ENCODE measurements at places on chromosomes 2 and 18.

- no peak for DNase-seq
These were observed 278.4 kb downstream of the AGPS start for GRCh38 chr2:177670791-177671535.

GRCh38 chr2:165544897-165545296 lies 75.4 kb downstream of the CSRNP3 start:
- DNase-seq: no peak

DNA sequence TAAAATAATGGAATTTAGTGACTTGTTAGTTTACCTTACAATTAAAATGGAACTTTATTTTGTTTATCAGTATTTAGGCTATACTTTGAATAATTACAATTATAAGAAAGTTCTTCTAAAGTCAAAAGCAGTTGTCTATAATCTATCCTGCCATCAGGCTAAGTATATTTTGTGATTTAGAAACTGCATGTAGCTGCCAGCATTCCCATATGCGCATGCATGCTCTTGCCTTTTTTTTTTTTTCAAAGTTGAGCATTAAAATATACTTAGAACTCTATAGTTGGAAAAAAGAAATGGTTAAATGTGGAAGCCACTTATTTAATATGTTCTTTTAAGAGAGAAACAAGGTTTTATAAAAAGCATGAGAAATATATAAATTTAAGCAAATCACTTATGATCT lies 99.0 kb downstream of the ARHGEF33 start:
- DNase-seq: no peak

- no peak for DNase-seq
These were observed 3.8 kb downstream of the SLC1A4 start for GRCh38 chr2:64992990-64993389.

GRCh38 chr2:241047253-241048010 lies 49.0 kb downstream of the SNED1 start:
- no peak for DNase-seq

- DNase-seq: no peak
These were observed 365.5 kb upstream of the KLHL29 start for GRCh38 chr2:23019476-23019875.

- no peak for DNase-seq
These were observed 69.9 kb upstream of the ITGA6 start for GRCh38 chr2:172357442-172357841.

DNA sequence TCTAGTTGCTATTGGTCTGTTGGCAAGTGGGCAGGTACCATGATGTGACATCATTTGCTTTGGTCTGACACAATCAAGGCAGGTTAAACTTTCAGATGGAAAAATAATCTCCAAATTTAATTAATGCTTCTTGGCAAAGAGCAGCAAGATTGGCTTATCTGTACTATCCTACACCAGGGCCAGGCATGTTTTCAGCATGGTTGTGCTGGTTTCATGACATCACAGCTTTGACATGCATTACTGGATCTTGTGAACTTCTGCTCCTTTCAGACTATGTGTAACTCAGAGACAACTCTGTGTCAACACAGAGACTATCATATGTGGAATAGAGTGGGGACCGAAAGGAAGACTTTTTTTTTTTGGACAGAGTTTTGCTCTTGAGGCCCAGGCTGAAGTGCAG lies 520.5 kb downstream of the TDRD15 start:
- no peak for DNase-seq

DNA sequence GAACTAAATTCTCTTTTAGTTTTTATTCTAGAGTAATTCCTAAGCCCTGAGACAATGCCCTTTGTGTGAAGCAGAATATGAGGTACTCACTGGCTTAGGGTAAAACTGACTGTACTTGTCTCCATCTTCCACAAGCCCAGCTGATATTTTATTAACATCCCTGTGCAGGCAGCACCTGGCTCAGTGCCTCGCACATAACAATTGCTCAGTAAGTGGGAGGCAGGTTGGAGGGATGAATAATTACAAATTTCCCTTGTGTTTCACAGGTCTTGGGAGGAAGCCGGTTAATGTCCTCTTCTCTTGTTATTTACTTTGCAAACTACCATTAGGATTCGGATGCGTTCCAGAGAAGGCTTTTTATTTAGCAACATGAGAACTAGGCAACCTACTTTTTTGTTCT lies 249.8 kb upstream of the FSHR start:
- DNase-seq: no peak

DNA sequence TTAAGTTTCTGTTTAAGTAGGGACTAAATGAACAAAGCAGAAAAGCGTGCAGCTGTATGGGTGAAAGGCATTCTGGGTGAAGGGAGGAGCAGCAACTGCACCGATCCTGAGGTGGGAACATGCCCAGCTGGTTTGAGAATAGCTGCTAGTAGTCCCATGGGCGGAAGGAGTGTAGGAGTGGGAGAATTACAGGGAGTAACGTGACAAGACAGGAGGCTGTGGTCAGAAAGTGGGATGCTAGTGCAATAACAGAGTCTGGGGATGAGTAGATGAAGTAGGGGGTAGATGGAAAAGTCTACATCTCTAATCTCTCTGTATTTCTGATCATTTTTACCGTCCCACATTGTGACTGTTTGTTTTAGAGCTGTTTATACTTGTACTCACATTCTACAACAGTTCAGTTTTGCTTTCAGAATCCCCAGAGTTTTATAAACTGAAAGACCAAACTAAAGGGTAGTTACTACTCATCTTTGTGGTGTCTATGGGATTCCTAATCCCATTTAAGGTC lies 118.9 kb downstream of the LCLAT1 start:
- DNase-seq: no peak

GRCh38 chr2:98909317-98910211 lies 26.5 kb downstream of the CRACDL start:
- no peak for DNase-seq

- DNase-seq: no peak
These were observed 108.5 kb upstream of the LYPD6 start for GRCh38 chr2:149221898-149222297.

DNA sequence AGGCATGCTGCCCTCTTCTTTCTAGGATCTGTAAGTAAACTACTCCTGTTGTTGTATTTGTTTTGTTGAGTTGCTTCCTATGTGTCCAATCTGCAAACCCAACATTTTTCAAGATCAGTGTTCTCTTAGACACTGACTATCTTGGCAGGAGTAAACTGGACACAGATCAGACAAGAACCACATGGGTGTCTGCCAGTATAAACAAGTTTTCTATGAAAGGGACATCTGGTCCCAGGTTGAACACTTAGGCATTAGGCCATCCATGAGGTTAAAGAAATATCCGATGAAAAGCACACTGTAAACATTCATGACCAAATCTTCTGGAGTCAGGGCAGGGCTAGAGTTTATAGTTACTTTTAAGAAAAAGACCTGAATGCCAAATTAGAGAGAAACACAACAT lies 441.8 kb downstream of the NYAP2 start:
- DNase-seq: no peak

DNA sequence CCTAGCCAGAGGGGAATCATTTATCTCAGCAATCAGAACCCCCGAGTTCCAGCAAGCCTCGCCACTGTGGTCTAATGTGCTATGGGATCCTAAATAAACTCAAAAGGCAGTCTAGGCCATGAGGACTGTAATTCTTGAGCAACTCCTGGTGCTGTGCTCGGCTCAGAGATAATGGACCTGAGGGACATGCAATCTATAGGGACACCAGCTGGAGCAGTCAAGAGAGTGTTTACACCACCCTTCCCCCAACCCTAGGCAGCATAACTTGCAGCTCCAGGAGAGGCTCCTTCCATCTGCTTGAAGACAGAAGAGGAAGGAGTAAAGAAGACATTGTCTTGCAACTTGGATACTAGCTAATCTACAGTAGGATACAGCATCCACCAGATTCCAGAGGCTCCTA lies 225.5 kb upstream of the KLHL14 start:
- DNase-seq: no peak

DNA sequence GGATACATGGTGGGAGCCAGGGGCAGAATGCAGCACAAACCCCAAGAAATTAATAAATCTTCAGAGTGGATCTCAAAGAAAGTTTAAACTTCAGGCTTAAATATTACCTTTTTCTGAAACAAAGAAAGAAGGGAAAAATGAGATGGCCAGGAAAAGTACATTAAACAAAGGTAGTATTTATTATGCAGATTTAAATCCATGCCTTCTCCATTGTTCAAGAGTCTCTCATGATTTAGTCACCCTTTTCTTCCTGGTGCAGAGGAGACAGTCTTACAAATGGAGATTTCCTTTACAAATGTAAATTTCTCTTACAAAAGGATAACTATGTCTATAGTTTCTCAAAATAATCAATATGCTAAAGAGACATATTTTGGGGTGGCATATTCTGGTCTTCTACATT lies 33.4 kb upstream of the PPM1B start:
- DNase-seq: no peak

DNA sequence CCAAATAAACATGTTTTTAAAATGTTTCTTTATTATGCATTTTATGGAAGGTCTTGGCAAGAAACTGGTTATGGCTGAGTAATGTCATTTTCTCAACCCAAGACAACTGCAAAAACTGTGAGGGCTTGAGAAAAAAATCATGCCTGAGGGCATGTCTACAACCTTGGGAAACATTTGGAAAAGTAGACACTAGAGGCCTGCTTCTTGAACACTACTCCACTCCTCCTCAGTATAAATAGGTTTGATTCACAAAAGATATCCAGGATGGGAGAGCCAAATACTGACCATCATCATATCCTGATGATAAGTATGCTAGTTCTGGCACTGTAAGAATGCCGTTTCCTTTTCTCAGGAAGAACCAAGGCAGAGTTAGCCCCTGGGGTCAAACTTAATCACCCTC lies 71.1 kb downstream of the OSR1 start:
- no peak for DNase-seq

DNA sequence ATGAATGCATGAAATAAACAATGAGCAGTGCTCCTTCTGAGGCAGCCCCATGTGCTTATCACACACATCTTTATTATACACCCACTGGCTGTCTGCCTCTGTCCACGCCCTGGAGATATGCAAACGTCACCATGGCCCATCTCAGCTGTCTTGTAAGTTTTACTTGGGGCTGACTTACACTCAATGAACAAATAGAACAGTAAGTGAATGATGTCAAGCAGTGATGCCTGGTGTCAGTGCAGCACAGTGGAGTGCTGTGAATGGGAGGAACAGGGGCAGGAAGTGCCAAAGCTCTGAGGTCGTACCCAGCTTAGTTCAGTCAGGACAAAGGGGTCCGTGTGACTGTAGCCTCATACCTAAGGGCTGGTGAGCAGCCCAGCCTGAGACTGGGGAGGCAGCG lies 659.5 kb upstream of the HS6ST1 start:
- DNase-seq: no peak

DNA sequence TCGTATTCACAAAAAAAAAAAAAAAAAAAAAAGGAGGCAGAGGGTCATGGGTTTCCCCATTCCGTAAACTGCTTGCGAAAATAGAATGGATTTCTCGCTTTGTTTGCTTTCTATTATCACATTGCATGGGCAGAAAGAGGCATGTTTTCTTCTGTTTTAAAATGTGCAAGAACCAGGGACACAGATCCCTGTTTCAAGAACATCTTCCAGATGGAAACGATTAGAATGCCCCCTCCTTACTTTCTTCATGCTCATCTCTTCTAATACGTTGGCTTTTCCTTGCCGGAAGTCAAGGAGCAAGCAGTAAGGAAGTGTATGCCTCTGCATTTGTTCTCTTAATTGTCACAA lies 51.0 kb upstream of the ZNF516 start:
- no peak for DNase-seq

DNA sequence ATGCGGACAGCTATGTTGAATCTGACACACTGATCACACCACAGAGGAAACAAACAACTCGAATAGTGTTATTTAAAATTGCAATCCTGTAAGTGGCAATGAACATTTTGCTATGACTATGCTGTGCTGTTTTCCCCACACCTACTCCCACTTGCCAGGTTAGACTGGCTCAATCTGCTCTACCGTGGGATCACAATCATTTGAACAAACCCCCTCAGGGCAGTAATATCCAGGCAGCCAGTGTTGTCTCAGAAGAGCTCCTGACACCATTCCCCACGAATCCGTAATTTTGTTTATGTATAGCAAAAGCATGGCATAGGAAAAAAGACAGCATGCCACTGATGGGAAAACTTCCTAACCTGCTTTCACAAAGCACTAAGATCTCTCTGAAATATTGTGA lies 284.3 kb downstream of the ERBB4 start:
- DNase-seq: no peak

GRCh38 chr2:121046335-121046734 lies 238.7 kb downstream of the TFCP2L1 start:
- no peak for DNase-seq

GRCh38 chr2:239255218-239255617 lies 145.6 kb downstream of the HDAC4 start:
- DNase-seq: no peak

- no peak for DNase-seq
These were observed 47.2 kb downstream of the MEP1B start for GRCh38 chr18:32237049-32237448.

GRCh38 chr2:67686254-67686653 lies 289.1 kb downstream of the ETAA1 start:
- no peak for DNase-seq

GRCh38 chr2:143150287-143150686 lies 21.1 kb downstream of the ARHGAP15 start:
- DNase-seq: peak; percentile 77

GRCh38 chr2:43225788-43226557 lies 433 bp downstream of the ZFP36L2 start:
- DNase-seq: peak; percentile 83

- DNase-seq: no peak
These were observed 1345.1 kb downstream of the SUCLG1 start for GRCh38 chr2:83113953-83114352.

DNA sequence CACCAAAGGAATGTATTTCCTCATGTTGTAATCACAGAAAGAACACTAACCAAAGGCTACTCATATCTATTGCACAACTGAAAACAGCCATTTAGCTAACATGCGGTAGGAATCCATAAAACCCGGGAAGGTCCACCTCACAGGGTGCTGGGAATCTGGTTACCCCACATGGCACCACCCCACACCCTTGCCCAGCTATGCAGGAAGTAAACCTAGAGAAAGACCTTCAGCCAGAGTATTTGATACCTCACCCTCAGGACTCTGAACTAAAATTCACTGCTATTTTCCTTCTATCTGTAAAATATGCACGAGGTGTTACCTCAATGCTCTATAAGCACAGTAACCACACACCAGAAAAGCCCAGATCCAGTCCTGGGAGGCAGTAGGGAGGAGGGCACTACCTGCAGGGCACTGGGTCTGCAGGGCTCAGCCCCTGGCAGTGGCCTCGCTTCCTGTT lies 45.8 kb downstream of the PTPN2 start:
- no peak for DNase-seq

GRCh38 chr2:142877216-142877838 lies at the start of gene KYNU:
Gene KYNU (plus strand): TSS chr2:142877664. CDS start chr2:142885368, 7,704 bp downstream.
- peak; percentile 32 for DNase-seq

GRCh38 chr18:68438983-68439382 lies 275.9 kb downstream of the TMX3 start:
- no peak for DNase-seq

- no peak for DNase-seq
These were observed 7.0 kb downstream of the CHCHD5 start for GRCh38 chr2:112591413-112591812.

DNA sequence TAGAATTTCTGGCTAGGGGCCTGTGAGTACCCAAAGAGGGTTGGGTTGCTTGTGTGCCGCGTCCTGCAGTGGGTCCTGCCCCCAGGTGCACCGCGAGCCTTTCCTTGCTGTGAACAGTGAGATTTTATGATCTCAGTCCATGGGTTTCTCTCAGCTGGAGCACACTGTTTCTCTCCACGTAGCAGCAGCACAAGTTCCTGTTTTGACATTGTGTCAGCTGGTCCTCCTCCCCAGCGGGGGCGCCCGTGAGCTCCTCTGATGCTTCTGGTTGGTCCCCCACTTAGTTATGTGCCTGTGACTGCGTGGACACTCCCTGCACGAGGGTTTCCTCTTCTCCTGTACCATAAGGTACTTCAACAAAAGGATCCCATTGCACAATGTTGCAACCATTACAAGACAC lies 29.8 kb downstream of the TSHZ1 start:
- peak; percentile 36 for DNase-seq

Data from common myeloid progenitor, CD34-positive (primary cell).